ENCODE measurements at places on chromosomes 5 and 9. TPM values are rescaled to one million over a fixed set of nuclear protein-coding genes. Genes with fewer than 3 reads are reported as not detected.

Gene PCDH1
- total RNA-seq = 101 TPM

GRCh38 chr9:16530669-16531642, 339.5 kb downstream of the BNC2 start:
- no peaks in the 10 kb centered on the region for H3K4me1 ChIP-seq
- no peaks in the 10 kb centered on the region for H3K36me3 ChIP-seq
- H3K4me3 ChIP-seq = no peak overlapping the region
- H3K27ac ChIP-seq = no peak overlapping the region
- DNase-seq = no peak
- H3K27me3 ChIP-seq = no peaks in the 10 kb centered on the region

Gene NEUROG1
- total RNA-seq = not detected

- no peaks in the 10 kb centered on the region for H3K4me1 ChIP-seq
- no peaks in the 10 kb centered on the region for H3K36me3 ChIP-seq
- no peaks in the 10 kb centered on the region for H3K27me3 ChIP-seq
- no peak for DNase-seq
These were observed 386.2 kb upstream of the SLC30A5 start for GRCh38 chr5:68707575-68707974.

Gene LURAP1L
- total RNA-seq = 1.6 TPM

Gene SLC34A3
- total RNA-seq = not detected

Gene OR1Q1
- not detected for total RNA-seq
